ENCODE measurements at places on chromosomes 7 and 10.

DNA sequence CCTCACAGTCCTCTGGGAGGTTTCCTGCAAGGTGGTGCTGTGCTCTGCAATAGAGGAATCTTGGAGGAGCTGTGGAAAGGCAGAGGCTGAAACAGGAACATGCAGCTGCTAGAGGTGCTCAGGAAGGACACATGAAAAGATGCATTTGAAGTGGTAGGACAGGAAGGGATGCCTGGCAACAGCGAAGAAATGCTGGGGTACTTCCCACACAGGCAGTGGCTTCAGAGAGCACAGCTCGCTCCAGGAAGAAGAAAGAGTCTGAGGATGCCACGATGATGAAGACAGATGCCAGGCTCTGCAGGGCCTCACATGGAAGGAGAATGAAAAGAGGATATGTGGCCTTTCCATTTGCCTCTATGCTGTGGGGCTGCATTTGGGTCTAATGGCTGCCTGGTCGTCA is 77.0 kb upstream of the TMEM72 start:
- no peak overlapping the region for H3K27ac ChIP-seq
- H3K27me3 ChIP-seq: no peaks in the 10 kb centered on the region
- H3K36me3 ChIP-seq: no peaks in the 10 kb centered on the region
- no peaks in the 10 kb centered on the region for H3K4me1 ChIP-seq

- H3K4me3 ChIP-seq: no peak overlapping the region
- H3K27ac ChIP-seq: no peak overlapping the region
- no peaks in the 10 kb centered on the region for H3K36me3 ChIP-seq
- H3K4me1 ChIP-seq: no peaks in the 10 kb centered on the region
- no peaks in the 10 kb centered on the region for H3K27me3 ChIP-seq
Observed at GRCh38 chr10:124281666-124282065, 137.1 kb downstream of the OAT start.

DNA sequence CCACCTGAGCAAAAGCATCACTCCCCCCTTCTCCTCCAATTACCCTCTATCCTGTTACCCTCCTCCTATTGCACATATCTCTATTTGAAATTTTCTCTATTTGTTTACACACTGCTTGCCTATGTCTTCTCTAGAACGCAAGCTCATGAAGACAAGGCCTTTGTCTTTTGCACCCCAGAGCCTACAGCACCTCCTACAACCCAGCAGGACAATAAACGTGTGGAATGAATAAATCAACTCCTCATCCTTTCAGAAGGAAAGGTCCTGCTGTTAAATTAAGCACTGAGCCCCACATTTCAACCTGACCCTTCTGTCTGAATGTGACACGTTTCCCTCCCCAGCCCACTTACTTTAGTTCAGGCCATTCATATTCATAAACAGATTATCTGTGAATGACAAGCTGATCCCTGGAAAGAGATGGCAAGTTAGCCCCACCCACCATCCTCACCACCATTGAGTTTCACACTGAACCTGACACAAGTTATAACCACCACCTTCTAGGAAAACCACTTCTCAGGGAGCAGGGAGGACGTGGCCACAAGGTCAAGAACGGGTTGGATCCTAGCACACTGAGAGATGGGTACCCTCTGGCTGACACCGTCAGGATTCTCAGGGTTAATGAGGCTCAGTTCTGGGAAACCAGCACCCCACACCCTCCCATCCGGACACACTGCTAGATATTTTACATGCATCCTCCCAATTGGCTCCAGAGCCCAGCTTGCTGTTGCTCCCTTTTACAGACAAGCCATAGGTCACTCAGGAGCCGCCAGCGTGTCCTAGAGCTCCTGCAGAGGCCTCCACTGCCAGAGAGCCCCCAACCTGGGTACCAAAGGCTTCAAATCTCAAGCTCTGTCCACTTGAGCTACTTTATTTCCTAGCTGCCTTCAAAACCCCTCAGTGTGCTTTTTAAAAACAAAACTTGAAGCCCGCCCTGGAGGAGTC is 934 bp downstream of the PRTFDC1 start:
- H3K4me3 ChIP-seq: no peak overlapping the region
- H3K27ac ChIP-seq: no peak overlapping the region
- no peaks in the 10 kb centered on the region for H3K4me1 ChIP-seq
- no peaks in the 10 kb centered on the region for H3K27me3 ChIP-seq

DNA sequence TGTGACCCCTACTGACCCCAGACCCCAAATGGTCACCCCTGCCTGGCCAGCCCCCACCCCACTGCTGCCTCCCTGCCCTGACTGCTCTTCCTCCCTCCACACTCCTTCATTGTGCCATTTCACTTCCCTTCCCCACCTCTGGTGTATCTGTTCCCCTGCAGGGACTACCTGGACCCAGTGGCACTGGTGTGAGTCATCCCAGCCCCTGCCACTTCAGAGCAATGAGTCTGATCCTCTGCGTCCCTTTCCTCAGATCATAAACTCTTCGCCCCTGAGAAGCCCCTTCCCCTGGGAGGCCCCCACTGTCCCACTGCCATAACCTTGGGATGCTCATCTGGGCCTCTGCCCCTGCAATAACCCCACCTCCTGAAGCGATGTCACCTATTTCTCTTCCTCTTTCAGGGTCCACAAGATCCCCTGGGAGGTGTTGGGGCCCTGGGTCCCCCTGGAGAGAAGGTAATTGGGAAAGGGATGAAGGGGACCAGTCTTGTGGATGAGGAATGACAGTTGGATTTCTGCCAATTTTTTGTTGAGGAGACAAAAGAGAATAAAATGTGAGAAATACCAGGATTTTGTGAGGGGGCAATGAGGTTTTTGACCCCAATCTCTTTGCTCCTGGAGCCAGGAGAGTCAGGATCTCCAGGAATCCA is 19.1 kb upstream of the VOPP1 start:
- H3K36me3 ChIP-seq: no peaks in the 10 kb centered on the region
- no peak for DNase-seq
- H3K4me3 ChIP-seq: no peak overlapping the region
- no peaks in the 10 kb centered on the region for H3K27me3 ChIP-seq

GRCh38 chr7:48289656-48290055 is 118.4 kb downstream of the ABCA13 start:
- no peaks in the 10 kb centered on the region for H3K36me3 ChIP-seq
- H3K27me3 ChIP-seq: 0 out of 3 replicates have a peak, but pooled peaks cover 3% of the 10 kb centered on the region
- H3K27ac ChIP-seq: no peak overlapping the region
- no peak overlapping the region for H3K4me3 ChIP-seq

DNA sequence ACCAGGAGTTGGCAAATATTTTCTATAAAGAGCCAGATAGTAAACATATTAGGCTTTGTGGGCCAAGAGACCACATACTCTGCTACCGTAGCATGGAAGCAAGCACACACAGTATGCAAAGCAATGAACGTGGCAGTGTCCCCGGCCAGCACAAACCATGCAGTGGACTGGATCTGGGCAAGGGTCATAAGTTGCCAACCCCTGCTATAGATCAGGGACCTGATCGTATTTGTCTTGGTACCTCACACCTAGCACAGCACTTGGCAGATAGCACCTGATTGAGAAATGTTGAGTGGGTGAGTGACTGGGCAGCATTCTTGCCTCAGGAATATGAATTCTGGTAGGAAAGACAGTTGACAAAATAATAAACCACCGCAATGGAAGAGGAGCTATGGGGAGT is 331.9 kb downstream of the FGFR2 start:
- no peak overlapping the region for H3K27ac ChIP-seq
- H3K36me3 ChIP-seq: no peaks in the 10 kb centered on the region
- H3K4me1 ChIP-seq: no peaks in the 10 kb centered on the region
- H3K4me3 ChIP-seq: no peak overlapping the region
- H3K27me3 ChIP-seq: no peaks in the 10 kb centered on the region

DNA sequence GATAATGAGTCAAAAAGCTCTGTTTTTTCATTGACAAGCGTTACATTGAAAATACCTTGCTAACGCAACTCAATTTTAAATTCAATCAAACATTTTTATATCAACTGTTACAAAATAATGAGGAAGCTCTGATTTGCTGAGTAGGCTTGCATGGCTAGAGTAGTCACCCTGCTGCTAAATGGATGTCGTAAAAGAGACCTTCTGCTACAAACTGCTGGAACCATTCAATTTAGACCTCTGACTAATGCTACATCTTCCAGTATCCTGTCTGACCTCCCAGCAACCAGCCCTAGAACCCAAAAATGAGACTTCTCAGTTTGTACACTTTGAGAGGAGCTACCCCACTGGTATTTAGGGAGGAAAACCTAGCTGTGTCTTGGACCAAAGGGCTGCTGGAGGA is 84.0 kb upstream of the ELMO1 start:
- H3K27ac ChIP-seq: no peak overlapping the region
- no peak overlapping the region for H3K4me3 ChIP-seq
- H3K27me3 ChIP-seq: no peaks in the 10 kb centered on the region
- no peak for DNase-seq
- H3K36me3 ChIP-seq: no peaks in the 10 kb centered on the region

DNA sequence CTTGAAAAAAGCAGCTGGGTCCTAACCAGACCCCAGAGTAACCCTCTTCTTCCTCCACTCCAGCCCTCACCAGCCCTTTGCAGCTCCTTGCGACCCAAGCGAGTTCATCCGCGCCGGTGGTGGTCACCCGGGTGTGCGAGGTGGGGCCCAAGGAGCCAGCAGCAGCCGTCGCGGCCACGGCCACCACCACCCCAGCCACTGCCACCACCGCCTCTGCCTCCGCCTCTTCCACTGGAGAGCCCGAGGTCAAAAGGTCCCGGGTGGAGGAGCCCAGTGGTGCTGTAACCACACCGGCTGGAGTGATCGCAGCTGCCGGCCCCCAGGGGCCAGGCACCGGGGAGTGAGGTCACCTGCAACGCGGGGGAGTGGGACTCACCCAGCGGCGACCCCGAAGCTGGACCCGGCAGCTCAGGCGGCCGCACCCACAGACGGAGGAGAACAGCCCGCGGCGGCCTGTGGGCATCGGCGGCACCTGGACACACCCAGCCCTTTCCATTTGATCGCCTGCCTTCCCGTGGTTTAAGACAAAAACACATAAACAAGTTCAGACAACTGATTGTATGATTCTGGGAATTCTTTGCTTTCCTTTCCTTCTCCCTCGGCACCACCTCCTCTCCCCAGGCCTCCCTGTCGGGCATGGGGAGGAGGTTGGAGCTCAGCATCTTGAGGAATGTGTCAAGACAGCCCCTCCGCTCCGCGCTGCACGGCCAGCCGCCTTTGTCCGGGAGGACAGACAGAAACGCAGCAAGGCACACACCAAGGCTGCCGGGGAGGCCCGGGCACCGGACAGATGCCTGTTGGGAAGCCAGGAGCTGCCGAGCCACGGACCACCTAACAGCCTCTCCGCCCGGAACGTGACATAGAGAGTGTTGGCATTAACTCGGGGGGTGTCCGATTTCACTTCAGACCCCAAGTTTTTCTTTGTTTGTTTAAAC is 13.0 kb upstream of the AP5Z1 start:
- H3K27ac ChIP-seq: no peak overlapping the region
- peaks cover 13% of the 10 kb centered on the region for H3K36me3 ChIP-seq
- no peak overlapping the region for H3K4me3 ChIP-seq
- no peaks in the 10 kb centered on the region for H3K4me1 ChIP-seq
- no peaks in the 10 kb centered on the region for H3K27me3 ChIP-seq

- peak overlapping the region; percentile 71 for H3K4me3 ChIP-seq
- no peaks in the 10 kb centered on the region for H3K36me3 ChIP-seq
- H3K27ac ChIP-seq: no peak overlapping the region
- peaks cover 50% of the 10 kb centered on the region for H3K4me1 ChIP-seq
- DNase-seq: no peak
- no peaks in the 10 kb centered on the region for H3K27me3 ChIP-seq
Observed at GRCh38 chr10:114631090-114631665, 26.9 kb downstream of the ABLIM1 start.
